Stimulated activated CD8-positive, alpha-beta memory T cell treated with anti-CD3 and anti-CD28 coated beads, Interleukin-2, amount 100 ng/mL, for 1 hour (primary cell): ENCODE measurements at places on chromosomes 6 and 20.
A peak's percentile ranks its signal among the peaks of the same experiment; 100 is the strongest.

DNA sequence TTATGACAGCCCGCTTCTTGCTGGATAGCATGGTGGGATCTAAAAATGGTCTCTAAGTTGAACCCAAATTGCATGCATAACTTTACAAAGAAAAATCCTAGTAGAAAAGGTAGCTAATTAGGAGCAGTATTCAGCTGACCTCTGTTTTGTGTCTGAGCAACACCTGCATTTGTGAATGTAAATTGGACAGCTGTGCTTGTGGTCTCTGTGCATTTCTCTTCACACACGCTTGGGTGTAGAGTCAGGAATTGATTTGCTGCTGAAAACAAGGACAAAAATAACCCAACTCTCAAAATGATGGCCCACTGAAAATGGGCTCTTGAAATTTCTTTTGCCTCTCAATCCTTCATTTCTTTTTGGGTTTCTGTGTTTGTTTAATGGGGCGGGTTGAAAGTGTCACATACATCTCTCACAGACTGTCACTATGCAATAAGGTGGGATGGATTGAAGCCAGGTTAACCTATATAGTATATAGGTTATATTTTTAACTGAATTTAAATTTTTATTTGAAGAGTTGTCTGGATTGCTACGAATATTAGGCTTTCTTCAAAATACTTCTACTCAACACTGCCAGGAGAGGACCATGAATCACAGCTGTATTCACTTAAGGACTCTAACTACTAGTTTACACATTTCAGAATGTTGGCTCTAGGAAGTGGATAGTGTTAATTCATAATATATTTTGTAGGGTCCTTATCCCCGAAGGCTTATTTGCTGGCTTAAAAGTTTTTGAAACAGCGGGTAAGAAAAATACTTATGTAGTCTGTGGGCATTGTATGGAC, 46.5 kb downstream of the SOBP start:
- no peak for DNase-seq

DNA sequence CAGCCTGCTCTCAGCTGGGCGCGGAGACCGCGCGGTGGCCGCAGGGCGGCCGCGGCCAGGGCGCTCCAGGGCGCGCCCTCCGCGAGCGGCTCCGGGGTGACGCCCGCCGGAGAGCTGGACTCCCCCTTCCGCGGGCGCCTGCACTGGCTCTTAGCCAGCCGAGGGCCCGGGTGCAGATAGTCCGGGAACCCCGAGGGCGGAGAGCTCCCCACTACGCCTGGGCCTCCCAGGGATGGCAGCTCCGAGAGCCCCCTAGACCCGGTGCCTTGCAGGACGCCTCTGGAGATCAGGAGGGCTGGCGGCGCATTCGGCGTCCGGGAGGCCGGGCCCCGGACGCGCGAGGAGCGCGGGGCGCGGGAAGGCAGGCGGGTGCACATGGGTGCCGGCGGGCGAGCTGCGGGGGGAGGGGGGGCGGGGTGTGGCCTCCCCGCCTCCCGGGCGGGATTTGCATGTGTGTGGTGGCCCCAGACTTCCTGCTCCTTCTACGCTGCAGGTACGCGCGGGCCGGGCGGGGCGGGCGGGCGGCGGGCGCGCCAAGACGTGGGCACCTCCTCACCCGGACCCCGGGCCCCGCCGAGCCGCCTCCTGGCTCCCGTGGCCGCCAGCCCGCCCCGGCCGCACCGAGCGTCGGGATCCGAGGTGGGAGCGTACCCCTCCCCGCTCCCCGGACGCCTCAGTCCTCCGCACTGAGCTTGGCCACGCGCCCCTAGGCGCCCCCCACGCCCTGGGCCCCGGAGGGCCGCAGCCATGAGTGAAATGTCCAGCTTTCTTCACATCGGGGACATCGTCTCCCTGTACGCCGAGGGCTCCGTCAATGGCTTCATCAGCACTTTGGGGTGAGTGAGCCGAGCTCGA, at the start of gene ITPR3:
Gene ITPR3, plus strand, starts transcription at position 467 of the 855 bp plus-strand sequence. Its CDS starts 281 bp downstream, at position 748.
- peak; percentile 42 for DNase-seq

GRCh38 chr20:4509825-4510522, 211.7 kb upstream of the PRND start:
- no peak for DNase-seq

DNA sequence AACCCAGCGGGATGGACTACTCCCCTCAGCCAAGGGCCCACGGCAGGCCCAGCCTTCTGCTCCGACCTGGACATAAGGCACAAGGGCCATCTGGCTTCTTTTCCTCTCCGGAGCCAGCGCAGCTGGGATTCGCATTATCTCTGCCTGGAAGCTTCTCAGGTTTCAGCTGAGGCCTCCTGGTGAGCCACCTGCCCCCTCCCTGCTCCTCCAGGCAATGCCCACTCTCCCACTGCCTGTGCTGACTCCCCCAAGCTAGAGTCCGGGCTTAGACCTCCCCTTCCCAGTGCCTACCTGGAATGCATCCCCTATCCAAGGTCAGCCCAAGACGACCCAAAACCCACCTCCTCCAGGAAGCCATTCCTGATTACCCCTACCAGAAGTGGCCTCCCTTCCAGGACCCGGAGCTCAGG, 60.7 kb downstream of the EZR start:
- DNase-seq: no peak

GRCh38 chr6:33993091-33993490, 152.8 kb downstream of the GRM4 start:
- DNase-seq: no peak

DNA sequence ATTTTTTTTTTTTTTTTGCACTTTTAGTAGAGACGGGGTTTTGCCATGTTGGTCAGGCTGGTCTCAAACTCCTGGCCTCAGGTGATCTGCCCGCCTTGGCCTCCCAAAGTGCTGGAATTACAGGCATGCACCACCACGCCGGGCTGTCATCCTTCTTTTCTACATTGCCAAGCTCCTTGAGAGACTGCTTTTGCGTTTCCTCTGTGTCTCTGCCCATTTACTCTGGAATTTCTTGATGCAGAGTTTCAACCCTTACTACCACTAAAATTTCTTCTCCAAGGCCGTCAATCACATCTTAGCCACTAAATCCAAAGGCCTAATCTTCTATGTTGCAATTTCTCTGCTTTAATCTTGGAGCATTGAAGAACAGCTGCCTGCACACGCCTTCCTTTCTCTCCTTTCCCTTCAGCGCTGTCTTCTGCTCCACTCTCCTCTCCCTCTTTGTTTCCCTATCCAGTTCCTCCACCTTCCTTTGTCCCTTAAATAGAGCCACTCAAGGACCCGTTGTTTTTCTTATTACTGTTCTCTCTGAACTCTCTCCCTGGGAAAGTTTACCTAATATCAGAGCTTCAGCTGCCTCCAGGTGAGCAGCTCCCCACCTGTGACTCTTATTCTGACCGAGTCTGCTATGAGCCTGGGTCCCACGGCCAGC, 98.8 kb downstream of the SLC35B3 start:
- no peak for DNase-seq

DNA sequence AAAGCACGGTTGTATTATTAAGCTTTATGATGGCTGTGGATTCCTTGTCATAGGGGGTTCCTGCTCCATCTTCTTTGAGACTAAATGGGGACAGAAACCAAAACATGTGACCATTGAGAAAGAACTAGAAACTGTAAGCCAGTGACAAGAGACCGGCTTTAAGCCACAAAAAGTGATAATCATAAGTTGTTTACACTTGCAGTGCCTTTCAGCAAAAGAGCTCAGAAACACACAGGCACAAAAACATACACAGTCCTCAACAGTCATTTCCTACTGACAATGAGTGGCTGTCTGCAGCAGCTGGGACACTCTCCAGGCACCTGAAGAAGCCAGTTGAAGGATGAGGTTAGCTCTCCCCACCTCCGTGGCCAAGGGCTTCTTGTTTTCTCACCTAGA, 20.0 kb upstream of the UBE2J1 start:
- DNase-seq: no peak

- DNase-seq: no peak
Measured at GRCh38 chr6:24927277-24927955, 8.3 kb downstream of the RIPOR2 start.

GRCh38 chr6:169564453-169565240, 137.2 kb downstream of the WDR27 start:
- DNase-seq: no peak

- DNase-seq: no peak
Measured at GRCh38 chr6:120384671-120385070, 949.6 kb downstream of the TBC1D32 start.

GRCh38 chr6:18212231-18212630, 52.1 kb downstream of the DEK start:
- no peak for DNase-seq

DNA sequence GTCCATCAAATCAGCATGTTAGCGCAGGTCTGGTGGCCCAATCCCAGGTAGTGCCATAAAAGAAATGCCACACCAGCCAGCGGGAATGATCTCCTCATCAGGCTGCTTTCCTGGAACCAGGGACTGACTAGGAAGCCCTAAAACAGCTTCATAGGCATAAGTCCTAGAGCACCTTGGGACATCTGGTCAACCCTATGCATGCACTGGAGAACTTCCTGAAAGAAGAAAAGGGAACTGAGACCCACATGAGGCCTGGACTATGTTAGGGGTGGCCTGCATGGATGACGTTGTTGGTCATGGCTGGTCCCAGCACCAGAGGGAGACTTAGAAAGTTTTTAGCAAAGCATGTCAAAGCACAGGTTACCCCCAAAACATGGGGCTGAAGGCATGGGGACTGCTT, 7.6 kb upstream of the KCNK16 start:
- DNase-seq: no peak

DNA sequence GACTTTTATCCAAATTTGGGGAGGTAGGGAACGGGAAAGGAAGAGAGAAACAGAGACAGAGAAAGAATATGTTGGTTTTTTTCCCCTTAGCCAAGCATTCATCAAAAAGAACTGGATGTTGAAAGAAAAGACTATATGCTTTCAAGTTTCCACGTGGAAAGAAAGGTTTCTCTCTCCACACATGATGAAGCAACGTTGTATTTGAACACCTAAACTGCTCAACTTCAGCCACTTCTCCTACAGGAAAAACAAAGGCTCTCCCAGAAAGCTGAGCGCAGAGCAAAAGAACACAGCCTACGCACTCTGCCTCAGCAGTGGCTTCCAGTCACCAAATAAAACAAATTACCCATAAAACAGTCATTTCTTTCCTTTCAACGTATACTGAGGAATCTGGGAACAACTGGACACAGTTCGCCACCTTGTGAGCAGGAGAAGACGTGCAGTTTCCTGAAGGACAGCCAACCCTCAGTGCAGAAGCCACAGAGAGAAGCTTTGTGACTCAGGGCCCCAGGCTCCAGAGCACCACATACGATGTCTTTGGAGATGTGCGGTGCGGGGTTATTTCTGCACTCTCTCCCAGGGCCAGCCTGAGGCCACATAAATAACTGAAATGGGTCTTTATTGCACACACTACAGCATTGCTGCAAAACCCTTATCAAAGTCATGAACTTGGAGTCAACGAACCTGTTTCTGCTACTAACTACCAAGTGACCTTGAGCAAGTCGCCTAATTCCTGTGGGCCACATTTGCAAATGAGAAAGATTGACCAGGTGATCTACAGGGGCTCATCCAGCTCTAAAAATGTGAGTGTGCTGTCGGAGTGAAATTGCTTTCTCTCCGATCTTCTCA, 10.1 kb downstream of the IL17F start:
- no peak for DNase-seq

GRCh38 chr6:2918936-2919335, 15.8 kb upstream of the SERPINB9 start:
- DNase-seq: no peak

GRCh38 chr20:13898012-13898612, 92.3 kb downstream of the SEL1L2 start:
- no peak for DNase-seq

DNA sequence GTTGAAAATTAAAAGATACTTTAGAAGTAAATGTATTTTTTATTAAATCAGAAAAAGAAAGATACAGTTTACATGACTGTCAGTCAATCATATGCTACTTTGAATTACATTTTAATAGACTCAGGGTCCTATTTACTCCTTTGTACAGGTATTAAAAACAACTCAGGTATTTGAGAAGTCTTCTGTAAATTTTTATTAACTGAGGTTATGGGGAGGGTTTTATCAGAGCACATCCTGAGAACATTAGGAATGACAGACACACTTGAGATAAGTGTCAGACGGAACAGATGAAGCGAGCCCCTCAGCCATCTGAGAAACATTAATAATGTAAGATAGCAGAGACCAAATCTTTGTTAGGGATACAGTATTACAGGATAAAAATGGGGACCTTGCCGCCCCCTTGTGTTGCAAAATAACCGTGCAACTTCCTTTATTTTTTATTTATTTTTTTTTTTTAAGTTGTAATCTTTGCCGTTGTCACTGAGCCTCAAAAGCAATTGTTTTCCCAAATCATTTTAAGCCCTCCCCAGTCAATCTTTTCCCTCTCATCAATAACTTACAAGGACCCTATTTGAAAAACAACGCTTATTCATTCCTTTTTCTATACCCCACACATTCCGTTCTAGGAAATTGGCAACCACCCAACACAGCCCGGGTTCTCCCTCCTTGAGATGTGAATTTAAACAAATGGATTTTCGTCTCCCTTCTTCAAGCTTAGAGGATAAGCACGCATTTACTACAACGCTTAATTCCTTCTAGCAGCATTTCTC, 126.7 kb downstream of the BCAS1 start:
- no peak for DNase-seq

GRCh38 chr20:31823360-31824124, 4.4 kb downstream of the MYLK2 start:
- no peak for DNase-seq

GRCh38 chr6:71727632-71728294, 158.6 kb upstream of the RIMS1 start:
- no peak for DNase-seq

GRCh38 chr6:123598011-123598410, 38.7 kb downstream of the TRDN start:
- DNase-seq: no peak

GRCh38 chr20:19048995-19049501, 163.4 kb upstream of the SLC24A3 start:
- no peak for DNase-seq

GRCh38 chr20:46311039-46311650, 2.8 kb upstream of the CDH22 start:
- DNase-seq: no peak

- DNase-seq: no peak
Measured at GRCh38 chr20:3239867-3240775, 1.1 kb upstream of the SLC4A11 start.

DNA sequence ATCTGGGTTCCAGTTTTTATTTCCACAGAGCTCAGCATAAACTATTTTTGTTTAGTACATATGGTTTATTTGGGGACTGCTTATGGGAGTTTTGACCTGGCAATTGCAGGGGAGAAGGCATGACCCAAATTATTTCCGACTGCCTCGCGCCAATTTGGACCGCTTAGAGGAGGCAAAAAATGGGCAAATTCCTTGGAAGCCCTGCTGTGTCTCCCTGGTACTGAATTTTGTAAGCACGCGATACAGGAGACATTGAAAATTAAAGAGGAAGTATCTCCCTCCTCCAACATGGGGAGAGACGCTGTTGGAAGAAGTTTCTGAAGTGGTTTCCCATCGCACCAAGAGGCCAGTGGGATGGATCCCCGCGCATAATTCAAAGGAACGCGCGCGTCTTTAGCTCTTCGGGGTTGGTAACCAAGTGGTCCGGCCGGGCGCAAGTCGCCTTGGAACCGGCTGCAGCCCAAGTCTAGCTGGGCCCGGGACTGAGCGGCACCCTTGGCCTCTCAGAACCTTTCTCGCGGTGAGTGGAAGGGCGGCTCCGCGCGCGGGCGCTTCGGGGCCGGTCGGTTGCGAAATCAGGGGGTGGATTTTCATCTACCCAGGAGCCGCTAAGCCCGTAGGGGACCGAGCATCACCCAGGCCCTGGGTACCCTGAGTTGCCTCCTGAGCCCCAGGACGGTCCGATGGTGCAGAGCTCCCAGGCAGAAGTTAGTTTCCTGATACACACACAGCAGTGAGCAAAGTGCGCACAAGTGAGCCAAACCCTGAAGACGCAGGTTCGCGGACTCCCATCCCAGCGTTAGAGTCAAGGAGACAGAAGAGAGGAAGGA, 6.2 kb downstream of the NKX2-2 start:
- DNase-seq: no peak

- DNase-seq: no peak
Measured at GRCh38 chr6:33684983-33685382, 26.5 kb downstream of the UQCC2 start.
